ENCODE measurements at places on chromosomes 4 and X. TPM values are rescaled to one million over a fixed set of nuclear protein-coding genes. Genes with fewer than 3 reads are reported as not detected.

The HSD17B13 gene
- 0.64 TPM for polyA plus RNA-seq

The NUP54 gene
- 79.8 TPM for polyA plus RNA-seq

The NXF2B gene
- 0.52 TPM for polyA plus RNA-seq

The PPARGC1A gene
- polyA plus RNA-seq, result 30.8 TPM

The GABRA4 gene
- 0.12 TPM for polyA plus RNA-seq

DNA sequence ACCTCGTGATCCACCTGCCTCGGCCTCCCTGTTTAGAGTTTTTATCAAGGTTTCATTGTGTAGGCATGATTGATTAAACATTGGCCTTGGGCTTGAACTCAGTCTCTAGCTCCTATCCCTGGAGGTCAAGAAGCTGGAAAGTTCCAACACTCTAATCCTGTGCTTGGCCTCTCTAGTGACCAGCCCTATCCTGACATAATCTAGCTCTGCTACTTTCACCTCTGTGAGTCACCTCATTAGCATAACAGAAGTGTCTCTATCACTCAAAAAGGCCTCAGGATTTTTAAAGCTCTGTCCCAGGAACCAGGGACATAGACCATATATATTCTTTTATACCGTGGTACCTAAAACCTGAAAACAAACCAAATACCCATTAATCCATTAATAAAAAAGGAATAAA is 377.5 kb downstream of the CENPC start:
- DNase-seq, result no peak

DNA sequence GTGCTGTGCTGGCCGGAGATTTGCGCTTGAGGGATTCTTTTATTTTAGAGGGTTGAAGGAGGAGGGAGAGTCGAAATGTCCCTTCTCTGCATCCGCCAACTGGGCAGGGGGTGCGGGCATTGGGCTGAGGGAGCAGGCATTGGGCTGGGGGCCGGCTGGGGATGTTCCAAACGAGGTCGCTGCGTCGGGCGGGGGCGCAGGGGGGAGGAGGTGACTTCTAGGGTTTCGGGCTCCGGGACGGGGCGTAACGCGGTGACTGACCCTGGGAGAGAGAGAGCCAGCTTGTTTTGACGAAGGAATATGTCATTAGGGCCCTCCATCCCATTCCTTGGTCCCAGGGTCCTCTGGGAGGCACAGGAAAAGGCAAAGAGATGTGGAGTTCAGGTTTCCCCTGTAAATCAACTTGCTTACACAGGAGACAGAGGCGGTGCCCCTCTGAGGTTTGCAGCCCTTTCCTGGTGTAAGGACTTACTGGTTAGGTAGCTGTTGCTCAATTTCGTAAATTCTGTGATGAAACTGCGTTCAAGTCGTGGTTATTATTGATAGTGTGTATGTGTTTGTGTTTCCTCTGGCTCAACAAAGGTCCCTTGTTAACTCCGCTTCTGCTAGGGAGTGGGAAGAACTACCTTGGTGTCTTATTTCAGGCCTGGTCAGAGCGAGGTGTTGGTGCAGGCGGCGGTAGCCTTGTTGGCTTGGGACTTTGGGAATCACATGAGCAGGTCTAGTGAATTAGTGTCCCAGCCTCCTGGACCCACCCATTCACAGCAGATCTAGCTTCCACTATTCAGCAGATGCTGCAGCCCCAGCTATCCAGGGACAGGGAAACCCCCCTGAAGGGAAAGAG is 716 bp downstream of the FHIP1A start:
- no peak for DNase-seq

DNA sequence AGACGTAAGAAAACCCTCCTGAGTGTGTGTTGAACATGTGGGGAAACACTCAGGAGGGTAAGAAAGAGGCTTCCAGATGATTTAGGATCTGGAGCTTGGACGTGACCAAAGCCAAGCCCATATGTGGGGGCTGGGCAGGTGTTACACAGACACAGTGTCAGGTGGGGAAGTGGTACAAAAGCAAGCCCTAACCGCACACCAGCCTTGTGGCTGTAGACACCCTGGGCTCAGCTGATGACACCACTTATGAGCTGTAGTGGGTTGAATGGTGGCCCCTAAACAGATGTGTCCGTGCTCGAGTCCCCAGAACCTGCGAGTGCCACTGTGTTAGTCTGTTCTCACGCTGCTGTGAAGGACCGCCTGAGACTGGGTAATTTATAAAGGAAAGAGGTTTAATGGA is 25.0 kb upstream of the NSG1 start:
- no peak for DNase-seq

All from left renal cortex interstitium (tissue), 4 donors.